ENCODE measurements at places on chromosomes 16 and 17.

DNA sequence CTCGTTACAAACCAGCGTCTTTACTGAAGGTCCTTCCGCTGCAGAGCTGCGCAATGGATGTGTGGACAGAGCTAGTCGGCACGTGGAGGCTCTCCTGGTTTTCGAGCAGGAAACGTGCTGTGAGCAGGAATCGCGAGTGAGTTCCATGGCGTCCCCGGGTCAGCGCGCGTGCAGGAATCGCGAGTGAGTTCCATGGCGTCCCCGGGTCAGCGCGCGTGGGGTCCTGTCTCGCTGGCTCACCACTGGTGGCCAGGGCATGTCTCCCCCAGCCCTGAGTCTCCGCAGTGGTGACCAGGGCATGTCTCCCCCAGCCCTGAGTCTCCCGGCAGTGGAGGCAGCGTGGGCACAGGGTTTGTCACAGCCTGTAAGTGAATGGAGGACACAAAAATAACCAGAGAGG is 62.7 kb downstream of the KLHDC4 start:
- no peak for DNase-seq

- no peak for DNase-seq
Measured at GRCh38 chr17:28959471-28959871, 8.2 kb upstream of the PHF12 start.

- no peak for DNase-seq
Measured at GRCh38 chr17:82384730-82385481, 13.3 kb downstream of the UTS2R start.

DNA sequence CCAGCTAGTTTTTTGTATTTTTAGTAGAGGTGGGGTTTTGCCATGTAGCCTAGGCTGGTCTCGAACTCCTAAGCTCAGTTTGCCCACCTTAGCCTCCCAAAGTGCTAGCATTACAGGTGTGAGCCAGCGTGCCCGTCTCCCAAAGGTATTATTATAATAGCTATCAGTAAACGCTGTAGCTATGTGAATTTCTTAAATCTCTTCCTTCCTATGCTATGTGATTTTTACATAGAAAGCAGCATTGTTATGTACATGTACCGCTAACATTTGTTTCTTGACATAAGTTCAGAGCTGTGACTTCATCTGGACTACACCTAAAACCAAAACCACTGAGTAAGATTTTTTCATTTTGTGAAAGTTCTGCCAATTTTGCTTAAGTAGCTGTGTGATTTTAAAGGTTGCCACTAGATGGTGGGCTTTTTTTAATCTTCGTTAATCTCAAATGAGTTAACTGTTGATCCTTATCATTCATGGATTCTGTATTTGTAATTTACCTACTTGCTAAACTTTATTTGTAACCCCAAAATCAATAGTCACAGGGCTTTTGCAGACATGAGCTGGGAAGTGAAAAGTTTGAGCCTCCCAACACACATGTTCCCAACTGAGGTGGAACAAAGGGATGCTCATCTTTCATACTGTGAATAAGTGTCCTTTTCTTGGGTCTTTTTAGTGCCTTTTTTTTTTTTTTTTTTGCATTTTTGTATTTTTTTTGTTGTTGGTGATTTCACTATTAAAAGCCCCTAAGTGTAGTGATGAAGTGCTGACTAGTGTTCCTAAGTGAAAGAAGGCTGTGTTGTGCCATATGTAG is 21.9 kb downstream of the PRKAR1A start:
- no peak for DNase-seq

- DNase-seq = no peak
Measured at GRCh38 chr16:896261-897199, 74.3 kb downstream of the LMF1 start.

- no peak for DNase-seq
Measured at GRCh38 chr17:37221865-37222264, 153.9 kb upstream of the C17orf78 start.

DNA sequence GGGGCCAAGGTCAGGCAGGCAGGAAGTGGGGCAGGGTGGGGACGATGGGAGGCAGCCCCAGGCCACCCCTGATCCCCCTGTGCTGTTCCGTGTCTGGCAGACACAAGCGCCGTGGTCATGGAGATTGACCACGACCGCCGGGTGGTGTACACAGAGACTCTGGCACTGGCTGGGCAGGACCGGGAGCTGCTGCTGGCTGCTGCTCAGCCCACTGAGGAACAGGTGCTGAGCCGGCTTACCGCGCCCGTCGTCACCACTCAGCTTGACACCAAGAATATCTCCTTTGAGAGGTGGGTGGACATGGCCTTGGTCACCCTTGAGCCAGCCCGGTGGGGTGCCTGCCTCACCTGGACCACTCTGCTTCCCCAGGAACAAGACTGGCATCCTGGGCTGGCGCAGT is 13.7 kb downstream of the CORO6 start:
- no peak for DNase-seq

- no peak for DNase-seq
Measured at GRCh38 chr17:77018504-77018903, 122.3 kb upstream of the SEC14L1 start.

DNA sequence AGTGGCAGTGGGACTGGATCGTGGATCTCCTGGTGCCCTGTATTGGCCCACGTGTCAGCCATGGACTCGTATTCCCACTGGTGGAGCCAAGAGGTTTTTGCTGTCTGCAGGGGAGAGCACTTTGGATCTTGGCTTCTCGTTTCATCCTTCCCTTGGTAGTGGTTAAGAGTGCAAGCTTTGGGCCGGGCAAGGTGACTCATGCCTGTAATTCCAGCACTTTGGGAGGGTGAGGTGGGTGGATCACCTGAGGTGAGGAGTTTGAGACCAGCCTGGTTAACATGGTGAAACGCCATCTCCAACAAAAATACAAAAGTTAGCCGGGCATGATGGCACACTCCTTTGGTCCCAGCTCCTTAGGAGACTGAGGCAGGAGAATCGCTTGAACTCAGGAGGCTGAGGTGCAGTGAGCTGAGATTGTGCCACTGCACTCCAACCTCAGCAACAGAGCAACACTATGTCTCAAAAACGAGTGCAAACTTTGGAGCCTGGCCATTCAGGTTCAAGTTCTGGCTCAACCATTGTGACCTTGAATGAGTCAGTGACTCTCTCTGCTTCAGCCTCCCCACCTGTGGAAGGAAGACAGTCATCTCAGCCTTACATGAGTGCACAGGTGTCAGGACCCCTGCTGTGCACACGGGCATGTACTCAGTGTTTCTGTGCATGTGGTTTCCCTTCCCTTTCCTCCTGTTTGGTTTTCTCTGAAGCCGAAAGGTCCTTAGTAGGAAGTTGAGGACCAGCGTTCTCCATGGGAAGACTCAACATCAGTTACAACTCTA is 57.4 kb downstream of the PLCG2 start:
- no peak for DNase-seq

DNA sequence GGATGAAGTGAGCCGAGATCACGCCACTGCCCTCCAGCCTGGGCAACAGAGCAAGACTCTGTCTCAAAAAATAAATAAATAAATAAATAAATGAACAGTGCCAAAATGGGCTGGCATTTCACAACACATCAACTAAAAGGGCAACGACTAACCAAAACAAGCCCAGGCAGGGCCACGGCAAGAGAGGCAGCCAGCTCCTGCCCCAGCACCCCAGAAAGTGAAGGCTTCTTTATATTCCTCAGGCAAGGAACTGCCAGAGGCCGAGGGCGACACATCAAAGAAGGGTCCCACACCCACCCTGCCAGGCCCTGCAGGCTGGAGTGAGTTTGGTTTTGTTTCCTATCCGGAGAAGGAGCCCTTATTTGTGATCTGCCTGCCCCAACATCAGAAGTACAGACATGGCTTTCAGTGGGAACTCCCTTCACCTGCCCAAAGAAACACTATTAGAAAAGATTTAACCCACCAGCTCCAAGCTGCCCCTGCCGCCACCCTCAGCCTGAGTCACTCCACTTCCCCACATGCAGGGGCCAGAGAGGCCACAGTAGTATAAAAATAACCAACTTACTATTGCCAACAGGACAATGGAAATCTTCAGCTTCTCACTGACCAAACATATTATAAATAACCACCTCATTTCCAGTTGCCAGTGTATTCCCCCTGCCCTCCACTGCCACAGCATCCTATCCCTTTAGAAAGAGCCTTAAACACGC is 8.0 kb downstream of the FBXO31 start:
- DNase-seq = no peak

- DNase-seq = no peak
Measured at GRCh38 chr16:14300705-14301168, 229.6 kb downstream of the MRTFB start.

DNA sequence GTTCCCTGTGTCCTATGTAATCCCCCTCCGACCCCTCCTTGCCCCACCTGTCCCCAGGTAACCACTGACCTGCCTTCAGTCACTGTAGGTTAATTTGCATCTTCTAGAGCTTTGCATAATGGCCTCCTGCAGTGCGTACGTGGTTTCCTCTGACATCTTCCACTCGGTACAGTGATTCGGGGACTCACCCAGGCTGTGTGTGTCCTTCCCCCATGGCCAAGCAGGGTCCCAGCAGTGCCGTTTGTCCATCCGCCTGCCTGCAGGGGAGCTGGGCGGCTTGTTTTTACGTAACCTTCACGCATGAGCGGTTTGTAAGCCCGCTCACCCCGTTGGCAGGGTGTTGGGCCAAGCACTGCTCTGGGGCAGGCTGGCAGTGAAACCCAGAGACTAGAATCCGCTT is 7.9 kb downstream of the MAPK8IP3 start:
- no peak for DNase-seq

DNA sequence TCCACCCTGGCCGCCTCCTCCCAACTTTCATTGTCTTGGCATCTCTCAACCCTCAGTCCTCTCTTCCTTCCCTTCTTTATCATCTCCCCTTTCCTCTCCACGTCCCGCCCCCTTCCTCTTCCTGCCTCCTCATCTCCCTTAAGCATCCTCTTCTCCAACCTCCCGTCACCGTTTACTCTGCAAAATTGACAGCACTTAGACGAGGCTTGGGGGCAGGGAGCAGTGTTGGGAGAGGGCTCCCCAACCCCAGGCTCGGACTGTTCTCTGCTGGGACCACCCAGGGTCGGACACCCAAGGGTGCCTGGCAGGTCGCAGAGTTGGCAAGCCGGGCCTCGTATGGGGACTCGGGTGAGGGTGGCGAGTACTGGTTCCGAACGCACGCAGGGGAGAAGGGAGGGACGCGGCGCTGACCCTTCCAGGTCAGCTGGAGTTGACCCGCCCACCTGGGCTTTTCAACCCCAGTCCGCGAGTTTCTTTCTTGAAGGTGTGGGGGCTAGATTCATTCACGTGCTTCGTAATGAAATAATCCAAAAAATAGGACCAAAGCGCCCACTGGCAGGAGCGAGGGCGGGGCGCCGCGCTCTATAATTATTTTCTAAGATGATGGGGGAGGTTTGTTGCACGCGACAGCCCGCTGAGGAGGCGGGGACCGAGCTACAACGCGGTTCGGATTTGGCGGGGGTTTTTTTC is 775 bp upstream of the PAGR1 start:
- no peak for DNase-seq

- no peak for DNase-seq
Measured at GRCh38 chr17:42607769-42608168, 1.4 kb downstream of the RETREG3 start.

DNA sequence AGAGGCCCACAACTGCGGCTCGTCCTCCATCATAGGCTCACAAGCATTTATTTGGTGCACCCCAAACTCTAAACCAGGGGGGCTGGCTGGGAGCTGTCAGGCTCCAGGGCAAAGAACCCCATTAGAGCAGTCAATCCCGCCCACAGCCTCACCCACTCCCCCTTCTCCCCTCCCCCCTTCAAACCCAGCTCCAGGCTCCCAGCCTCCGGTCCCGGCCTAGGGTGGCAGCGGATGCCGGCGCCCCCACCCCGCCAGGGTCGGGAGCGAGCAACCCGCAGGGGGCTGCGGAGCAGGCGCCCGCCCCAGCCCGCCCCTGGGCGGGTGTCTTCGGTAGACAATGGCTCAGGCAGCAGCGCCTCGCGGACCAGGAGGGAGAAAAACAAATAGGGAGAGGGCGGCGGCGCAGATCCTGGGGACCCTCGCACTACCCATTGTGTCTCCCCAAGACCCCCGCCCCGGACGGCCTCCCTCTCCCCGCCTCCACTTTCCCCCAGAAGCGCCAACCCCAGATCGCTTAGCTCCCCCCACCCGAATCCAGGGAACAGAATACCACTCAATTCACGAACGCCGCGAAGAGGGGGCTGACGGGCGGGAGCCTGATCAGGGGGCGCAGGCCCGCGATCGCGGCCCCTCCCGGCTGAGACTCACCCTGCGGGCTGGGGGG is 572 bp downstream of the FAM171A2 start:
- DNase-seq = no peak

DNA sequence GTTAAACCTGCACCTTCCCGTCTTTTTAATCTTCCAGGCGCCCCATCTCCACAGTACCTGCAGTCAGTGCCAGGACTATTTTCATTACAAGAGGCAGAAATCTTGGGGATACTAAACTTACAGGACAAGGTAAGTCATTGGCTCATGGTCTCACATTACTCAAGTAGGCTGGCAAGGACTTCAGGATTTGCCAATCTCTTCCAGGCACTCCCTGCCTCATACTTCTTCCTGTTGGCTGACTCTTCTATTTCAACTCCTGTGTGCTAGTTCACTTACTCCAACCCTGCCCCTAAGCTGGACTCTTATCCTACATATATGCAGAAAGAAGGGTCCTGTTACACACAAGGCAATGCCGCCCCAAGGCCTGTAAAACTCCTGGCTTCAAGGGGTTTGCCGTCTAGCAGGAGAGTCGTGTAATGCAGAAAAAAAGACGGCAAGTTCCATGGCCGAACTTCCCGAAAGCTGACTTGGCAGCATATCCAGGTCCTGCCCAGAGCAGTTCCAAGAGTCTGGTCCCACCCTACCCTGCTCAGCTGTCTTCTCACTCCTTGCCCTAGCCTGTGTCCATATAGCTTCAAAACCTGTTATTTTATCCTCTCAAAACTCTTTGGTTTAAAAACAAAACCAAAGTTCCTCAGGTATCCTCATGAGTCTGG is 14.8 kb downstream of the ERN1 start:
- no peak for DNase-seq

- DNase-seq = no peak
Measured at GRCh38 chr16:56629531-56629930, 2.9 kb upstream of the MT1M start.

DNA sequence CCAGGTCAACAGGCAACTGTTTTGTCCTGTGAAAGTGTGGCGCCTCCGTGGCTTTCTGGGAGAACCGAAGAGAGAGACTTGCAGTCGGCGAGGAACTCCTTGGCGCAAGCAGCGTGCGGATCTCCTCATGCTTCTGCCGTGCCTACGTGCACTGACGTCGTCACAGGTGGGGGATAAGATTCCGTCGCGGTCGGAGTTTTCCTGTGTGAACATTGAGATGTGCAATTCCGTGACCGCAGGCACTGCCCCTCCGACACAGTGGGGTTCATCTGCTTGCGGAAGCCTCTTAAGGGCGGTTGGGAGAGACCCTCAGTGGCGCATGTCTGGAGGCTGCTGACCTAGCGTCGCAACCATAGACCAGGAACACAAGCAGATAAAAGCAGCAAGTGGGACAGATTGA is 212.3 kb upstream of the CHMP6 start:
- no peak for DNase-seq

- DNase-seq = no peak
Measured at GRCh38 chr16:15993541-15993940, 44.1 kb downstream of the ABCC1 start.

- DNase-seq = no peak
Measured at GRCh38 chr17:55743103-55743679, 7.7 kb upstream of the PCTP start.

- no peak for DNase-seq
Measured at GRCh38 chr16:58493756-58494431, 6.0 kb upstream of the NDRG4 start.
